T-cell (primary cell): ENCODE measurements at places on chromosomes 6 and 20. TPM values are rescaled to one million over a fixed set of nuclear protein-coding genes. Genes with fewer than 3 reads are reported as not detected.

Gene BPIFB4
- not detected for total RNA-seq

Gene DLL1
- total RNA-seq = 8.6 TPM

Gene SUMO4
- total RNA-seq = 9.9 TPM

Gene CCR6
- total RNA-seq = 17.3 TPM

DNA sequence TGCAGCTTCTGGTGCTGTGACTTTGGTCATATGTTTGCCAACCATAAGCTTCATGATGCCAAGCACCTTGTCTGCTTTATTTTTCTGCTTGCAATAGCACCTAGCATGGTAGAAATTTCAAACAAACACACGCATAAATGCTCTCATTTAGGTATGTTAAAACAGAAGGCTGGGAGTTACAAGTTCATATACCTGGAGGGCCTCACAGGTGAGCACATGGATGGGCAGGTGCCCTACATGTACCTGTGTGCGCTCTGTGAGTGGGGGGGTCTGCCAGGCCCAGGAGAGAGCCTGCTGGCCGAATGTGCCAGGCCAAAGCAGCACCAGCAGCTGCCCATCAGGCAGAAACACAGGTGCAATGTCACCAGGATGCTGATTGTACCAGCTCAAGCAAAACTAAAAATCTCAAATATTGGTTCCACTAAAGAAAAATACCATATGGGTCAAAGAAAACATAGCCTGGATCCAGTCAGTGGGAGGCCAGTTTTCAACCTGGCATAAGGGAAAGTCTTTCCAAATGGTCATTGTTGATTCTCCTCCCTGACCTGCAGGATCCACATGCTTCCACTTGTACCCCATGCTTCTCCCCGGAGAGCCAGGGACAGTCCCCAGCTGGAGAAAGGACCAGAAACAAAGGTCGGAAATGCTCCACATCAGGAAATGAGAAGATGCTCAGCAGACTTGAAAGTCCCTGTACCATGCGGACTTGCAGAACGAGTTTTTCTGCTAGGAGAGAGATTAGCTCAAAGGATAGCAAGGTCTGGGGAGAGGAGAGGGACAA is 7.2 kb upstream of the PFDN4 start:
- no peak for DNase-seq

DNA sequence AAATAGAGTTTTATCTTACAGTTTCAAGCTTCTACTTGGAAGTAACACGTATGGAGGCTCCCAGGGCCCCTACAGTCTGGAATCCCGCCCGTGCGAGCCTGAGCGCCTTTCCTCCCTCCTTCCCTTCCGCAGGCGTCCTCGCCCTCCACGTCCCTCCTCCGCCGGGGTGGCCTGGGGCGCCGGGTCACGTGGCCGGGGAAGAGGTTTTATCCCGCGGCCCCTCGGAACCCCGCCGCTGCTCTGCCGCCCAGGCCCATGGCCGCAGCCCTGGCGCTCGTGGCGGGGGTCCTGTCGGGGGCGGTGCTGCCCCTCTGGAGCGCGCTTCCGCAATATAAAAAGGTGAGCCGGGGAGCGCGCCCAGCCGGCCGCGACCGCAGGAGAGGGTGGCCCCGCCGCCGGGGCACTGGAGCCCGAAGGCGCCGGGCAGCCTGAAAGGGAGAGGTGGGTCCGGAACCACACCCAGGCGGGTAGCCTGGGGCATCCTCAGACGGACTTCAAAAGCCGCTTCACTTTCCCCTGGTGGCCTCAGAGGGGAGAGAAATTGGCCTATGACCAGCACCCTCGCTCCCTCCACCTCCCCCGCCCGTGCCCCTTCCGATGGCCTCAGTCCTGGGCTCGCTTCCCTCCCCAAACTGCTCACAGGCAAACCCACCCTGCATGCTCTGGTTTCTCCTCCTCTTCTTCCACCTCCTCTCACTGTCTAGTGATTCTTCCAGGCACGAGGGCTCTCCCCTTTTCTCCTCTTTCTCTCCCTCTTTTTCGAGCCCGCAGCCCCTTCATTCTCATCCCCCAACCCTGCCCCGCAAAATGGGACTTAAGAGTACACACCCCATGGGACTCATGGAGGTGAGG is at the start of gene CLPSL2:
TSS of gene CLPSL2 (plus strand) at position 235 of the 852 bp plus-strand sequence. CDS start at position 256, 21 bp downstream.
- DNase-seq = no peak
